ENCODE measurements at places on chromosomes 2 and 18. TPM values are rescaled to one million over a fixed set of nuclear protein-coding genes. Genes with fewer than 3 reads are reported as not detected.

The TNFAIP6 gene
- 13.1 TPM for total RNA-seq

The VIL1 gene
- total RNA-seq = under 0.01 TPM

The MGAT5 gene
- 34.4 TPM for total RNA-seq

The DNAJC5G gene
- total RNA-seq = not detected

The FSIP2 gene
- total RNA-seq = 0.65 TPM

The GKN1 gene
- total RNA-seq = not detected

The LIMS4 gene
- not detected for total RNA-seq

The DNAH7 gene
- total RNA-seq = 0.97 TPM

The GRHL1 gene
- total RNA-seq = 0.36 TPM

The DAW1 gene
- not detected for total RNA-seq

The SIGLEC15 gene
- total RNA-seq = 1.9 TPM

The RIF1 gene
- 35.5 TPM for total RNA-seq

The CNGA3 gene
- total RNA-seq = 0.12 TPM

The DOK1 gene
- 31.0 TPM for total RNA-seq

The CYP20A1 gene
- total RNA-seq = 31.6 TPM

The LRRC30 gene
- not detected for total RNA-seq

The ATOH8 gene
- total RNA-seq = 5.7 TPM

The ABCB11 gene
- under 0.01 TPM for total RNA-seq

The RNF138 gene
- total RNA-seq = 23.9 TPM
